ENCODE measurements at places on chromosomes 3 and 15.

DNA sequence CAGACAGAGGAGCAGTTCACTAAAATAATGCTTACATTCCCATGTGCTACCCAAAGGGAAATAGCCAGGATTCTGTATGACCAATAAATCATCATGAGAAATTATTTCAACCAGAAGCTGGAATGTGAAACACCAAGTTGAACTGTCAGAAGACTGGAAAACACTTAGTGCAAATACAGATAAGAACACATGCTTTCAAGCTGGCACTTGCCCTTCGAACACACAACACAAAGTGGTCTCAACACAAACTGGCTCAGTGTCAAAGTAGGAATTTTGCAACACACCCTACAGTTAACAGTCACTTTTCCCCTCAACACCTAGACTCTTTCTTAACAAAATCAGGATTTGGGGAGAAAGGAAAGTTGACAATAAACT lies 1.3 kb downstream of the FSD2 start:
- DNase-seq = no peak

DNA sequence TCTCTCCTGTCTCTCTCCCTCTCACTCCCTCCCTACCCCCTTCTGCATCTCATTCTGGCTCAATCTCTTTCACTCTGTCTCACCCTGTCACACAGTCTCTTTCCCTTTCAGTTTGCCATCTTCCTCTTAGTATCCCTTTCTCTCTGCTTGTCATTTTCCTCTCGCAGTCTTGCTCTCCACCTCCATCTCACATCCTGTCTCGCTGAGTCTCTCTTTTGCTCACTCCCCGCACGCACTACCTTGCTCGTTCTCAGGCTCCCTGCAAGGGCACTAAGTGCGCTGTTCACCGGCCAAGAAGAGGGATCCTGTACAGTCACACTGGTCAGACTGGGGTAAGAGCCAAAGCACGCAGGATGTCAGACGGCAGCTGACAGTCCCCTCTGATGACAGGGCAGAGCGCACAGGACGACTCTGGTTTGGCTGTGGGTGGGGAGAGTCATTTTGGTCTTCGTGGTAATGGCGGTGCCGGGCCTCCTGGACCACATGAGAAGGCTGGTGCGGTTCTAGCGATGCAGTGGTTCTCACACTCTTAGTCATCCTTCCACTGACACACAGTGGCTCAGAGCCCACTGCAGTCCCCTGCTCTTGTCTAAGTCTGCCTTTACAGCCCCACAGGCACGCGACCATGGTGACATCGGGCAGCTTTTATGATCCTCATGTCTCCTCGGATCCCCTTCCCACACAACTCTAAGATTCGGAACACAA lies 356.8 kb downstream of the FOXP1 start:
- DNase-seq = peak; percentile 27

- DNase-seq = no peak
Measured at GRCh38 chr3:164741869-164742268, 336.4 kb downstream of the SI start.

DNA sequence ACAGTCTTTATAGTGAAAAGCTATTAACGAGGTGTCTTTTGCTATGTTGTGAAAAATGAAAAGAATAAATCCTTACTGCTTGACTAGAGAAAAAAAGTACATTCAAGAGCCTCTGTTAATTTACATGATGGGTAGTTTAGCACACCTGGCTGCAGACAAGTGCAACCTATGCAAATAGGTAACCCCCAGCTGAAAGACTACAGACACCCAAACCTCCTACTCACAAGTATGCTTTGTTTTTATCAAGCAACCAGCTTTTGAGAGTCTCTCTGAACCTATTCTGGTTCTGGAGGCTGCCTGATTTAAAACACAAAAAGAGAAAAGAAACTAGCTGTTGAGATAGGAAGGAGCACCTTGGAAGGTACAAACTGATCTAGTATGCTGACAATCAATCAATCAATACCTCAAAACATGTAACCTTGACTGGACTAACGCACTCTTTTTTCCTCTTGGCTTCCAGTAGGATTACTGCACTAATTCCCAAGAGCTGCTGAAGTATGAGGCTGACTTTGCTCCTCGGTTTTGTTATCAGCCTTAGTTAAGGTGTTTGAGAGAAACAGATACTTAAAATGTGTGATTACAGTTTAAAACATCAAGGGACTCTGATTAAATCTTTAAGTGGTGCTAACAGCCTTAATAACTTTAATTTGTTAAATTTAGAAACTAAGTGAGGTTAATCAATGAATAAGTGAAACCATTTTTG lies 63.6 kb downstream of the OSBPL10 start:
- DNase-seq = no peak

DNA sequence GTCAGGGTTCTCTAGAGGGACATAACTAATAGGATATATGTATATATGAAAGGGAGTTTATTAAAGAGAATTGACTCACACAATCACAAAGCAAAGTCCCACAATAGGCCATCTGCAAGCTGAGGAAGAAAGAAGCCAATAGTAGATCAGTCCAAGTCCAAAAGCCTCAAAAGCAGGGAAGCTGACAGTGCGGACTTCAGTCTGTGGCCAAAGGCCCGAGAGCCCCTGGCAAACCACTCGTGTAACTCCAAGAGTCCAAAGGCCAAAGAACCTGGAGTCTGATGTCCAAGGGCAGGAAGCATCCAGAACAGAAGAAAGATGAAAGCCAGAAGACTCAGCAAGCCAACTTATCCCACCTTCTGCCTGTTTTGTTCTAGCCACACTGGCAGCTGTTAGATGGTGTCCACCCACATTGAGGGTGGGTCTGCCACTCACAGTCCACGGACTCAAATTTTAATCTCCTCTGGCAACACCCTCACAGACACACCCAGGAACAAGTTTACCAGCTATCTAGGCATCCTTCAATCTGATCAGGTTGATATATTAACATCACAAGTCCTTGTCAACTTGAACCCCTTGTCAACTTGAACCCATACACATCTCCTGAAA lies 54.2 kb upstream of the ACAD9 start:
- DNase-seq = no peak

DNA sequence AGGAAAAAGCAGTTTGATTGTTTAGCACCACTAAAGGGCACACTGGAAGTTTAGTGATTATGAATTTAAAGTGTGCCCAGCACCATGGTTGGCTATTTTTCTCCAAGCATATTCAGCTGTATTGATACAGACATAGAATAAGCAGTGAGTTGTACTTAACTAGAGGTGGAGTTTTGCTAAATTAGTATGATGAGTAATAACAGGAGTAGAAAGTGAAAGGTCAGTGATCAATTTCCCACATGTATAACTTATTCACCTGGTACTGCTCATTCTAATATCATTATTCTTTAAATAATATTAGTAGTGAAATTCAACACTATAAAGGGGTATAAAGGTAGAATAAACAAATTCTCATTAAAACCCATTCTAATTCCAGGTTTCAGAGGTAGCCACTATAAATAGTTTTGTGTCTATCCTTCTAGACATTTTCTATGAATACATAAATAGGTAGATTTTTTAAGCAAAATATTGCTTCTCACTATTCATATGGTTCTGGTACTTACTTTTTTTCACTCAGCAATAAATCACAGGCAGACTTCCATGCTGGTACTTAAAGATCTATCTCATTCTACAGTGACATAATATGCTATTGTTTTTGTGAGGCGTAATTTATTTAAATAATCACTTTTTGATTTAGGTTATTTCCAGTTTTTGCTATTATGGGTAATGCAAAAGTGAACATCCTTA lies 732.9 kb downstream of the VGLL3 start:
- DNase-seq = no peak

GRCh38 chr3:23804441-23805209 lies 1.1 kb upstream of the UBE2E1 start:
- DNase-seq = no peak

DNA sequence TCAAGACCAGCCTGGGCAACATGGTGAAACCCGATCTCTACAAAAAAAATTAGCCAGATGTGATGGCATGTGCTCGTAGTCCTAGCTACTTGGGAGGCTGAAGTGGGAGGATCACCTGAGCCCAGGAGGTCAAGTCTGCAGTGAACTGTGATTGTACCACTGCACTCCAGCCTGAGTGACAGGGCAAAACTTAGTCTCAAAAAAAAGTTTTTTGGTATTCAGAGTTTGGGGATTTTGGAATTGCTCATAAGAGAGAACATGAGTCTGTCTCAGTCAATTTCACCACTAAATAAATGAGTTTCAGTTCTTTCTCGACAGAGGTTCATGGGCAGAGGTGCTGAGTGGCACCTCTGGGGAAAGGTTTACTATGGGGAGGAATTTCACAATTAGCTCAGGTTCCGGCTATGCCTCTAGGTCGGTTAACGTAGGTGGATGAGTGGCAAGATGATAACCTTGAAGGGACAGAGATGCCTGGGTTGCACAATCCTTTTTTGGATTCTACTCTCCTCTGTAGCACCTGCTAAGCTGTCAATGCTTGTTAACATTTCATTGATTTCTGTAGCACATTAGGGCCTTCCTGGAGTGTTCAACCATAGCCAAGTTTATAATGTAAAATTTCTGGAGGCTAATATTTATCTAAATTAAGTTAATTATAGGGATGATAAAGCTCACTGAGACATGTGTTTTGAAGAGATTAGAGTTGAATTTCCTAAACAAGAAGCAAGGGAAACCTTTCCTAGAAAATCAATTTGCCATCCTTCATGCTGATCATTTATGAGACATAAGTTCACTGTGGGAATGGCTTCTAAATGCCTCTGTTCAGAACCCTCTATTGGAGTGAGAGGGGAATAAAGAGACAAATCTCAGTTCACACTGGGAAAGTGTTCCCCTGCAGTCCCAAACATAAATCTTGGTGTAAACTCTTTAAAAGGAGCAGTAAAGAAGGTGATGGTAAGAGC lies 37.4 kb upstream of the DCP1A start:
- no peak for DNase-seq

DNA sequence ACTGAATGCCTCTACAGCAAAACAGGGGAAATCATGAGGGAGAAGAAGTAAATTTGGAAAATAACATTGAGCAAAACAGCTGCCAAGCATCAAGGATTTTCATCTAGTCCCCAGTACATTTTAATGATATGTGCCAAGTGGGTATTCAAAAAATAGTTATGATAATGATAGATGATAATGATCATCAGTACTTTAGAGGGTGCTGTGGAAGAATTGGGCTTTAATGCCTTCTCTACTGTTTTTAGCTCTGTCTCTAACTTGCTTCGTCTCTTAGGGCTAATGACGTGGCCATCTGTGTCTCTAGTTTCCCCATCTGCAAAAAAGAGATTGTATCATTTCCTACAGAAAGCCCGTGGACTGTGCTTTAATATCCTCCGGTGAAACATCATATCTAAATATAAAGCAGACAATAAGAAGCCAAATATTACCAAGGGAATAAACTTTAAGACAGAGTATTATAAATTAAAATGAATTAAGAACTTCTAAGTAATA lies 10.2 kb upstream of the FSIP1 start:
- DNase-seq = no peak

GRCh38 chr3:188832146-188832545 lies 339.6 kb upstream of the TPRG1 start:
- no peak for DNase-seq

DNA sequence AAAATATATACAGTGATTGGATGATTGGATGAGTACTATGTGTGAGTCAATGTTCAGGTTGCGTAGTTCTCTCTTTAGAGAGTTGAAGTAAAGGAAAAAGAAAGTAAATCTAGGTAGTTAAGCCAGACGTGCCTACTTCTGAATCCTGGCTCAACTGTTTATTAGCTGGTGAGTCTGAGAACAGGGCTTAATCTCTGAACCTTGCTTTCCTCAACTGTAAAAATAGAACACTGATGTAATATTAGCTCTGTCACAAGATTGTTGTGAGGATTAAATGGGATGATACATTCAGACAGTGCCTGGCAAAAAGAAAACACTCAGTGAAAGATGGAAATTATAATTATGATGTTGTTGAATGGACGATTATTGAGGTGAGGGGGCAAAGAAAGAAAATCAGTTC lies 413.4 kb downstream of the MAGI1 start:
- no peak for DNase-seq

GRCh38 chr3:71628522-71628921 lies 45.0 kb upstream of the FOXP1 start:
- no peak for DNase-seq

DNA sequence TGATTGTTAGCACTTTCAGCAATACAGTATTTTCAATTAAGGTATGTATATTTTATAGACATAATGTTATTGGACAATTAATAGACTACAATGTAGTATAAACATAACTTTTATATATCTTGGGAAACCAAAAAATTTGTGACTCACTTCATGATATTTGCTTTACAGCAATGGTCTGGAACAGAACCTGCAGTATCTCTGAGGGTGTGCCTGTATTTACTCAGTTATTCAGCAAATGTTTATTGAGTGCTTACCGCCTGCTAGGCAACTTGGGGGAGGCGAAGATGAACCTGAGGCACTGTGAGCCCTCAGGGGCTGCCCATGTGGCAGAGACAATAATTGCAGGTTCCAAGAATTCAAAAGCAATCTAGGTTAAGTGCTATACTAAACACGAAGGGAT lies 144.8 kb downstream of the GABRB3 start:
- no peak for DNase-seq

DNA sequence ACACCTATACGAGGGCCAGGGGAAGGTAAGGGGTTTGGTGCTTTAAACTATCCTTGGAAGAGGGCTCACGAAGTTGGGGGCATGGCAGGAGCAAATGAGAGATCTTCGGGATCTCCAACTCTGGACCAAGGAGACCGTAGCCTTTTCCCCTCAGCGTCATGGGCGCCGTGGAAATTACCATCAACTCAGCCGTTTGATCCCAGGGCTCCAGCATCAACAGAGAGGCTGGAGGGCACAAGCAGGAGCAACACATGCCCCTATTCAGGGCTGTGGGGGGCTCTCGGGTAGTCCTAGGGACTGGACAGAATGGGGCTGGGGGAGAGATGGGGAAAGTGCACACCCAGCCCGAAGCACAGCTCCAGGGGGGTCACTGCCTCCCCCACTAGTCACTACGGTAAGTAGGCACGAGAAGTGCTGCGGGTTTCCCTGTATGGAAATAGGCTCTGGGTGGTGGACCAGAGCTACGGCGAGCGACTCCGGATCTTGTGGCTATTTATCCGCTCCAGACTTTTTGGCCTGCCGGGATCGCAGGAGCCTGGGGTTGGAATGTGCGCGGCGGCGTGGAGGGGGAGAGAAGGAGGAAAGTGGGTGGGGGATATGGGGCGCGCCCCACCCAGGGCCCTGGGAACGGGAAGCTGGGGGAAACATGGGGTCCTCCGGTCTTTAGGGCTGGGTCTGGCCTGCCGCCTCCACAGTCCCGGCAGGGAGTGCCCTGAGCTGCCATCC lies 539 bp upstream of the LAMB2 start:
- DNase-seq = peak; percentile 70

- DNase-seq = no peak
Measured at GRCh38 chr3:74531491-74531890, 83.0 kb downstream of the CNTN3 start.

DNA sequence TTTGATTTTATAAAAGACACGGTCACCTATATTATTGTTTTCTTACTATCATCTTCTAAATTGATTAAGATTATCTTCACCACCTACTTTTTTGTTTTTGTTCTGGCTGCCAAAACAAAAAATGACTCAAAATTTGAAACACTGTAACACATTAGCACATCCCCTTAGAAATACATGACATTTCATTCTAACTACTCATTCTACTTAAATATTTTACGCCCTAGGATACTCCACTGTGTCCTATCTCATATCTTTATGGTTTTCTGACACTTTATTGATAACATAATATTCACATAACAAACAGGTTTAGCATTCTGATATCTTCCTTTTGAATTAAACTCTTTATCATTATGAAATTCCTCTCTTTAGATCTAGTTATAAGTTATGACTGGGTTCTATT lies 656.2 kb downstream of the GBE1 start:
- DNase-seq = no peak

All from globus pallidus (tissue), 1 donor.